ENCODE measurements at places on chromosomes 5 and 9. TPM values are rescaled to one million over a fixed set of nuclear protein-coding genes. Genes with fewer than 3 reads are reported as not detected.

The TMED7 gene
- total RNA-seq, result 134 TPM

The OR1Q1 gene
- total RNA-seq, result not detected

The EIF4EBP3 gene
- 0.86 TPM for total RNA-seq

- DNase-seq, result no peak
Measured at GRCh38 chr9:137969685-137970084, 92.1 kb downstream of the CACNA1B start.

DNA sequence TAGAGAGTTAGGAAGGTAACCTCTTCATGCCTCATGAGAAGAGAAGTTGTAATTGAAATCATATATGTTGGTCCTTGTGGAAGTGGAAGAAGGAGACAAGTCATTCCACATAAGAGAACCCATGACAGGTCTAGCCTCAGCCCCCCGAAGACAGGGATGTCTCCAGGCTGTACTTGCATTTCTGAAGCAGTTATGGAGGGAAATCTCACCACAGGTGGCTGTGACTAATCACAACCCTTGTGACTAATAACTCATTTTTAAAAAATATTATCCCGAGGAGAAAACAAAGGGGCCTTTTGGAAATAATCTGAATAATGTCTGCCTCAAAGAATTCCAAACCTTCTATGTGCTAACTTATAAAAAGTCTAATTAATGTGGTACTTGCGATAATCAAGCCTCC, 262.1 kb upstream of the RPS23 start:
- DNase-seq, result no peak

GRCh38 chr9:31958572-31958971, 425.9 kb upstream of the ACO1 start:
- DNase-seq, result no peak

- DNase-seq, result no peak
Measured at GRCh38 chr5:143820451-143820850, 8.5 kb downstream of the HMHB1 start.

DNA sequence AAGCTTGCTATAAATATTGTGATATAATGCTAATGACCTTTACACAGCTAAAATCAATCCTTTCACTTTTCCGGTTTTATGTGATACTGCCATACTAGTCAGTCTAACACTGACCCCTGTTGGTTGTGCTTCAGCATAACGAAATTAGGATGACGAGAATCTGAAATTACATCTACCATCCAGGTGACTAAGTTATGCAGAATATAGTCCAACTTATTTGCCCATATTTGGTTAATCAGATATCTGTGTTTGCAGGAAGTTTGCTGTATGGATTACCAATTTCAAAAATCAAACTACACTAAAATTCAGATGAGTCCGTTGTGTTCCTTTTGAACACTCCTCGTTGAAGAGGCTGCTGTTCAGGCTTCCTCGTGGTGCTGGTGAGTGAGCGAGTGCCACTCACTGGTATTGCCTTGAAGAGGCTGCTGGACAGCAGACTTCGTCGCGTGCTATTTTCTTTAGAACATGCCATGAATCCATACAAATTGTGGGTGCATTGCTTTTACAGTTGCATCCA, 32.5 kb downstream of the TENT4A start:
- DNase-seq, result peak; percentile 74

DNA sequence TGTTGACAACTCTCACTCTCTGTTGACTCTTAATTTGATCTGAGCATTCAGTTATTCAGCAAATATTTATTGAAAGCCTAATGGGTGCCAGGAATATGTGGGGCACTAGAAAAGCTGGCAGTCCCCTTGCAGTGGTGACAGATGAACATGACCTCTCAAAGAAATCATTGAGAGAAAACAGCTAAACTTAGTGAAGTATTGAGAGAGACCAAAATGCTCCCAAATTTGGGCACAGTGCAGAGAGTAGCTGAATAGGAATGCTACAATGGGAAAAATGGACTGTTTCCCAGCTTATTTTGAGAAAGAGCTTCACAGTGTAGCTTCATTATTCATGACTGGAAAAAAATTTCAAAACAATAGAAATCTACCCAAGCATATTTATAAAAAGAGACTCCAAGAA, 257.9 kb downstream of the SGCD start:
- no peak for DNase-seq

DNA sequence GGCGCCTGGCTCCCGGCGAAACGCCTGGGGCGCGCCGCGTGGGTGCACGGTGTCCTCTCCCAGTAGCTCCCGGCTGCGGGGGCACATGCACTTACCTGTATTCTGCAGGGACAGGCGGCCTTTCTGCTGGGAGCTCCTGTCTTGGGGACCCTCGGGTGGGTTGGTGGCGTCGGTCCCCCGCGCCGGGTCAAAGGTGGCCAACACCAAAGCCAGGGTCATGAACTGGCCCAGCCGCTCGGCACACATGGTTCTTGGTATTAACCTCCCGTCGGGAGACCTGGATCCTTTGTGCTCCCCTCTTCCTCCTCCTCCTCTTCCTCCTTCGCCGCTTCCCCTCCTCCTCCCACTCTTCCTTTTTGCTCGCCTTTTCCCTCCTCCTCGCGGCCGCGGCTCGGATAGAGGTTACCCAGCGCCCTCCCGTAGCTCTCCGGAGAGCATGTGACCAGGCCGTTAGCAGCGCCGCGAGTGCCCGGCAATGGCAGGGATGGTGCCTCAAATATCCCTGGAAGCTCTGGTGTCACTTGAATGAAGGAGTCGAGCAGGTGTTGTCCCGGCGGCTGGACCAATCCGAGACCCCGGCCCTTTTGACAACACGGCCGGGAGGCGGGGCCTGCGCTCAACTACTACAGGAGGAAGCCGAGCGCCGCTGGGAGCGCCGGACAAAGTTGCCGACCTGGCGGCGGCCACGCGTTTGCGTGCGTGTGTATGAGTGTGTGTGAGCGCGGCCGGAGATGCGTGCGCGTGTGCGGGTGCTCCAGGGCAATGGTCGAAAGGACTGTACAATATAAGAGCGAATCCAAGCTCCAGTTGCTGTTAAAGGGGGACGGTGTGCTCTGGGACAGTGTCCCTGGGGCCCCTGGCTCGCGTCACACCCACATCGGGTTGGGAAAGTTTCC, at the start of gene STC2:
Gene STC2 (minus strand): TSS at position 467 of the 896 bp plus-strand sequence. CDS start 221 bp downstream, at position 246.
- peak; percentile 92 for DNase-seq

GRCh38 chr5:157740229-157740610, 3.3 kb upstream of the LSM11 start:
- peak; percentile 8 for DNase-seq

GRCh38 chr9:79542735-79543620, 28.8 kb upstream of the TLE4 start:
- DNase-seq, result no peak

DNA sequence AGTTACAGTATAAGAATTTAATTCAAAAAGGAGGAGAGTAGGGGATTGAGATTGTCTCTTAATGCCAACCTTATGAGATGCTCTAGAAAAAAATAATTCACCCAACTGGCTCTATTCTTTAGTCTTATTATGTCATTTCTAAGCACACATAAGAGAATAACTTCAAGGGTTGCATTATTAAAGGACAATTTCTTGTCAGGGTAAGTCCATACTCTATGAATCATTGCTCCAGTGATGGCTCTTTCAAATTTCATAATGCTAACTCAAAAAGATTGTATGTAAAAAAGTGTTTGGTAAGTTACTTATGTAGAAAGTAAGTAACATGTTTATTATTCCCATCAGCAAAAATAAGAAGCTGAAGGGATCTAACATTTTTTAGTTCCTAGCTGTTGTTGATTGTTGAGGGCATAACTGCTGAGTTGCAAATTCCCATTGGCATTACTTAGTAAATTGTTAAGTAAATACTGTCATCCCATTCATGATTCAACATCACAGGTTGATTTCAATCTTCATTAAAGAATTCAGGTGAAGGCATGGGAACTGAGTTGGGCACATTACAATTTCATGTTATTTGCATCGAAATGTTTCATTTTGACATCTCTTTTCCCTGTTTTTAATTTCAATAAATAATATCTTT, 28.6 kb downstream of the ALDH1A1 start:
- no peak for DNase-seq

DNA sequence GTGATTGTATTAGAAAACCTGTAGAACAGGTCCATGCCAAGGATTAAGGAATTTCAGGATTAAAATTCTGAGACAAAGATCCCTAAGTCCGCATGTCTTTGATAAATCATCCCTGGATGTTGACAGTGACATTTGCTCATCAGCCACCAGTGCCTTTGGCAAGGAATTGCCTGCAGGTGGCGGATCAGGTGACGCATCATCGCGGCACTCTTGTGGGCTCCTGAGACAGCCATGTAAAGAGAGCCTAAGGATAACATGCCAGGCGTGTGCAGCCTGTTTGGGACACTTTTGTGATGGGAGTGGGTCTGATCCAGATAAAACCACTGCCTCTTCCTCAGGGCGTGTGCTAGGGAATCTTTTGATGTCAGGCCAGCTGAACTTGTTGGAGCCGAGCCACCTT, 40.6 kb downstream of the ADCY2 start:
- DNase-seq, result no peak

DNA sequence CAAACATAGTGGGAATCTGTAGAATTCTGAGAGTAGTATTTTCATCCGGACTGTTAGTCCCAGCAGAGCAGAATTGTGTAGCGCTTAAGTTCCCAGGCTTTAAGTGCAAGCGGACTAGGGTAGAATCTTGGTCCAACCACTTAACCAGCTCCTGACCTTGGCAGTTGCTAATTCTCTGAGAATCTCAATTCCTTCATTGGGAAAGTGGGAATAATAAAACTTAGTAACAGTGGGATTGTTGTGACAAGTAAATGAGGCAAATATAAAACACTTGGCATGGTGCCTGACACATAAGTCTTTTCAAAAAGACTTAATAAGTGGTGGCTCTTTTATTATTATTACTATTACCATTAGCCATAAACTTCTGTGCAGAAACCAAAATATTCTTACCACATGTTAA, 8.4 kb upstream of the SLC1A3 start:
- DNase-seq, result no peak
